ENCODE measurements at places on chromosomes 2 and 18.

DNA sequence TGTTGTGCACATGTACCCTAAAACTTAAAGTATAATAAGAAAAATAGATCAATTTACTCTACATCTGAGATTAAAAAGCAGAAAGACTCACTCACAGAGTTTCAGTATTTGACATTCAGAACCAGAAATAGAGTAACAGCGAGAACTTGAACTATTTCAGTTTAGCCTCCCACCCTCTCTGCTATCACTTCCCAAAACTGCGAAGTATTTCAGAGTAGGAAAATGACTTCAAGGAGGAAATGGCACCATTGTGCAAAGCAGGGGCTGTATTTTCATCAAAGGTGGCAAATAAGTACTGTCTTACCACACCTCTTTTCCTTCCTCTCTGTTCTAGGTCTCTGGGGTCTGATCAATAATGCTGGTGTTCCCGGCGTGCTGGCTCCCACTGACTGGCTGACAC lies 13.6 kb downstream of the DHRS9 start:
- peaks cover 4% of the 10 kb centered on the region for H3K36me3 ChIP-seq
- no peak overlapping the region for H3K27ac ChIP-seq
- peaks cover 13% of the 10 kb centered on the region for H3K27me3 ChIP-seq
- no peak for DNase-seq
- H3K4me3 ChIP-seq: no peak overlapping the region
- H3K4me1 ChIP-seq: peaks cover 3% of the 10 kb centered on the region

GRCh38 chr2:164515734-164516133 lies 105.5 kb downstream of the GRB14 start:
- H3K4me3 ChIP-seq: no peak overlapping the region
- no peaks in the 10 kb centered on the region for H3K27me3 ChIP-seq
- peaks cover 39% of the 10 kb centered on the region for H3K36me3 ChIP-seq
- DNase-seq: no peak

- no peaks in the 10 kb centered on the region for H3K27me3 ChIP-seq
- no peak for DNase-seq
Measured at GRCh38 chr2:32852856-32853255, 93.9 kb upstream of the LTBP1 start.

DNA sequence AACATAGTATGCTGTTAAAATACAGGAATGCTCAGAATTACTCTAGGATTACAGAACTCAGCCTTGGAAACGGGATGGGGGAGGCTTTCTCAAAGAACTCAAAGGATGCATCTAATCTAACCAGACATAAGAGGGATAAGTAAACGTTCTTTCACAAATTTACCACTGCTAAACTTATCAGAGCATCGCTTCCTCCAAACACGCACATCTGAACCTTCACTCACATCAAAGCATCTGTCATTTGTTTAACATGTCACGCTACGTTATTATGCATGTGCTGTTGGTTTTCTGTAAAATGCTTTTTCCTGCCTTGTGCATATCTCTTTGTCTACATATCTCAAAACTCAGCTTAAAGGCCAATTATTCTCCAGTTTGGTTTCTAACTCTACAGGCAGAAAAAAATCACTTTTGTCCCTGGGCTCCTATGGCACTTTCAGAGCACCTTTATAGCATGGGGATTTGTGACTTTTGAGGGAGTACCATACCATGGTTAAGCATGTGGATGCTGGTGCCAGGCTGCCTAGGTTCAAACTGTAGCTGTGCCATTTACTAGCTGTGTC lies 106.7 kb upstream of the FSHR start:
- H3K27me3 ChIP-seq: peaks cover 54% of the 10 kb centered on the region
- DNase-seq: no peak
- no peak overlapping the region for H3K4me3 ChIP-seq
- H3K4me1 ChIP-seq: no peaks in the 10 kb centered on the region
- H3K27ac ChIP-seq: no peak overlapping the region

DNA sequence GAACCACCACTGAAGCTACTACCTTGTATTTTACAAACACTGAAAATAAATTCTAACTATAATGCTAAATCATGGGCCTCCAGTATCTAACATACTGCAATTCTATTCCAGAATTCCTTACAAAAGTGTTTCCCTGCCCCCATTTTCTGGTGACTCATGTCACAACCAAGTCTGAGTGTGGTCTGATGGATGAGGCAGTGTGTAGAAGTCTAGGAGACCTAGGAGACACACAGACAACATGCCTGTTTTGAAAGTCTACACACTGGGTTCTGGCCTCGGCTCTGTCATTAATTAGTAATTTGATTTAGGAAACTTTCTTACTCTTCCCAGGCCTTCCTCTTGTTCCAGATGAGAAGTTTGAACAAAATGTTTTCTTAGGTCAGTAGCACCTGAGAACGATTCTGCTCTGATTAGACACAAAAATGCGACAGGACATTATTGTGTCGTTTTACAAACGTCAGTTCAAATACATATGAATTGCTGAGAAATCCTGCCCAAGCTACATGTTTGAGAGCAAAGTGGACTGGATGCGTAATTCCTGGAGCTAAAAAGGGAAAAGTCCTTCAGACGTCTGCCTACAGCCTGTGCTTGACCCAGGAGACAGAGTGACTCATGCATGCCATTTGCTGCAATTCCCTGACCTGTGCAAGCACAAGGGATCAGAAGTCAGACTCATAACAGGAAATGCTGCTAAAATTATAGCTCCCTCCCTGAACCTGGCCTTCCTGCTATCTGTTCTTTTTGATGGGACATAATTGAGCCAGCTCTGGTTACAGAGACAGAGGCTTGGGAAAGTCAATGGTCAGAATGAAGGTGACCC lies 494.4 kb downstream of the SOX11 start:
- no peaks in the 10 kb centered on the region for H3K27me3 ChIP-seq
- H3K4me3 ChIP-seq: peak overlapping the region; percentile 14
- H3K36me3 ChIP-seq: no peaks in the 10 kb centered on the region
- peak overlapping the region; percentile 92 for H3K27ac ChIP-seq
- H3K4me1 ChIP-seq: peaks cover 50% of the 10 kb centered on the region

DNA sequence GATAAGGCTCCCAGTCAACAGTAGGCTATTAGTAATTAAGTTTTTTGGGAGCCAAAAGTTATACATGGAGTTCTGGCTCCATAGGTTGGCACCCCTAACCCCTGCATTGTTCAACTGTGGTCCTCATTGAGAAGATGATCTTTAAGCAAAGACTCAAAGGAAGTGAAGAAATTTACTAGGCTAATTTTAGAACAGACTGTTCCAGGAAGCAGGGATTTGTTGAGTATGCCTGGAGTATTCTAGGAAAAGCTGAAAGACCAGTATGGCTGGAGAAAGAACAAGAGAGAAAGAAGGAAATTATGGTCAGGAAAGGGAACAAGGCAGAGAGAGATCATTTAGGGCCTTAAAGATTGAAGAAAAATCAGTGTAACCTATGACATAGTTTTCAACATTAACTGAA lies 125.1 kb downstream of the PMAIP1 start:
- peaks cover 17% of the 10 kb centered on the region for H3K4me1 ChIP-seq
- H3K27ac ChIP-seq: no peak overlapping the region
- H3K27me3 ChIP-seq: peaks cover 2% of the 10 kb centered on the region
- no peak for DNase-seq
- H3K36me3 ChIP-seq: no peaks in the 10 kb centered on the region

DNA sequence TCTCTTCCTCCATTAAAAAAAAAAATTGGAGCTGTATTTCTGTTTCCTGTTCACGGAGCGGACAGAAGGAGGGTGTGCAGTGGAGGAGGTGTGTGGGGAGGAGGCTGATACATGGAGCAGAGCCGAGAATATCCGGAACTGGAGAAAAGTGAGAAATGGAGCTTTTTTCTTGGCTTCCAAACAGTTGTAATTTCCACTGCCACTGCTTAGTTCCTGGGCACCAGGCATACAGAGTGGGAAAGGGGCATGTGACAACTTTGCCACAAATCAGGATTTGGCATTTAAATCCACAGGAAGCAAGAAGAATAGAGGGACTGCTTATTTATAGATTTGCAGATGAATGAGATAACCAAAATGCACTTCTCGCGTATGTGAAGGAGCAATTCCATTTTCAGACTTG lies 71.2 kb downstream of the BCL11A start:
- peaks cover 54% of the 10 kb centered on the region for H3K4me1 ChIP-seq
- peak overlapping the region; percentile 4 for H3K4me3 ChIP-seq
- peak overlapping the region; percentile 98 for H3K27ac ChIP-seq
- no peak for DNase-seq
- H3K36me3 ChIP-seq: no peaks in the 10 kb centered on the region
- no peaks in the 10 kb centered on the region for H3K27me3 ChIP-seq

DNA sequence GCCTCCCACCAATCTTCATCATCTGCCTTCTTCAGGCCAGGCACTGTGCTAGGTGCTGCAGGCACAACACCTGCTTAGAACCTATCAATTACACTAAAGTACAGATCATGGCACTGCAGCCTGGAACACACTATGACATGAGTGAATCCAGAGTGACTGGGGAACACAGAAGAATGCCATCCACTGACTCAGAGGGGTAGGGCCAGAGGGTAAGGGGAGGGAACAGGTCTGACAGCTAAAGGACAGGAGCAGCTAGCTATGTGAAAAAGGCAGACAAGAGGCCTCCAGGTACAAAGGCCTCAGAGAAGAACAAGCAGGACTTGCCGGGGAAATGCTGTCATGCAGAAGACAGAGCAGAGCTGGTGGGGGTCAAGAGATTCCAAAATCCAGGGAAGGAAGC lies 53.3 kb upstream of the ACAA2 start:
- peaks cover 2% of the 10 kb centered on the region for H3K4me1 ChIP-seq
- H3K27ac ChIP-seq: no peak overlapping the region
- H3K36me3 ChIP-seq: no peaks in the 10 kb centered on the region
- no peak overlapping the region for H3K4me3 ChIP-seq
- peaks cover 36% of the 10 kb centered on the region for H3K27me3 ChIP-seq
- DNase-seq: no peak

GRCh38 chr2:219995991-219996765 lies 368.7 kb downstream of the SLC4A3 start:
- no peak for DNase-seq
- H3K4me3 ChIP-seq: no peak overlapping the region
- peaks cover 31% of the 10 kb centered on the region for H3K4me1 ChIP-seq
- H3K36me3 ChIP-seq: no peaks in the 10 kb centered on the region
- no peaks in the 10 kb centered on the region for H3K27me3 ChIP-seq
- H3K27ac ChIP-seq: no peak overlapping the region

DNA sequence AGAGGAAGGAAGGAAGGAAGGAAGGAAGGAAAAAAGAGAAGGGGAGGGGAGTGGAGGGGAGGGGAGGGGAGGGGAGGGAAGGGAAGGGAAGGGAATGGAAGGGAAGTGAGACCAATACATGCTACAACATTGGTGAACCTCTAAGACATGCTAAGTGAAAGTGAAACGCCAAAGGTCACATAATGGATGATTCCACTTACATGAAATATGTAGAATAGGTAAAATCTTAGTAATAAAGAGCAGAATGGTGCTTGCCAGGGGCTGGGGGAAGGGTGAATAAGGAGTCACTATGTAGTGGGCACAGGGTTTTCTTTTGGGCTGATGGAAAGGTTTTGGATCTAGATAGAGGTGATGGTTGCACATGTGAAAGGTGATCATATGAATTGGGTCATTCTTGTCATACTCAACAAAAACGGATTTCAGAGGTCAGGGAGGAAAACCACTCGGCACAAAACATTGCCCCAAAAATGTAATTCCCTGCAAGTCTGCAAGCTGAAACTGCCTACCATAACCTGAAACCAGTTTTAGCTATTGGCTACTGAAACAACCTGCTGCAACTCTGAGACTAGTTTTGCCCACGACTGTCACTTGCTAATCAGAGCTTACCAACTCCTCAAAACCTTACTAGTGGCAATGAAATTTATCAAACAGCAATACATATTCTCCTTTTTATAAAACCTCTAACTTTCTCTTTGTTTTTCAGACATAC lies 59.2 kb downstream of the CCDC141 start:
- DNase-seq: no peak
- H3K27me3 ChIP-seq: peaks cover 2% of the 10 kb centered on the region
- H3K4me3 ChIP-seq: no peak overlapping the region
- no peaks in the 10 kb centered on the region for H3K4me1 ChIP-seq
- H3K36me3 ChIP-seq: no peaks in the 10 kb centered on the region
- no peak overlapping the region for H3K27ac ChIP-seq

- peaks cover 3% of the 10 kb centered on the region for H3K27me3 ChIP-seq
- no peak overlapping the region for H3K27ac ChIP-seq
- no peak overlapping the region for H3K4me3 ChIP-seq
Measured at GRCh38 chr2:112133344-112133743, 4.8 kb upstream of the FBLN7 start.

- peaks cover 17% of the 10 kb centered on the region for H3K4me1 ChIP-seq
- H3K4me3 ChIP-seq: no peak overlapping the region
- peak overlapping the region; percentile 30 for H3K27ac ChIP-seq
- peaks cover 15% of the 10 kb centered on the region for H3K36me3 ChIP-seq
- no peak for DNase-seq
- H3K27me3 ChIP-seq: no peaks in the 10 kb centered on the region
Measured at GRCh38 chr2:200929334-200930249, 33.9 kb downstream of the ORC2 start.

- H3K4me3 ChIP-seq: no peak overlapping the region
- no peaks in the 10 kb centered on the region for H3K27me3 ChIP-seq
- H3K4me1 ChIP-seq: peaks cover 7% of the 10 kb centered on the region
- H3K27ac ChIP-seq: no peak overlapping the region
- no peak for DNase-seq
Measured at GRCh38 chr2:52113338-52113737, 1081.4 kb upstream of the NRXN1 start.

GRCh38 chr2:133609664-133610063 lies 41.4 kb upstream of the NCKAP5 start:
- H3K27ac ChIP-seq: no peak overlapping the region
- no peaks in the 10 kb centered on the region for H3K4me1 ChIP-seq
- DNase-seq: no peak

GRCh38 chr2:220811952-220812570 lies 760.0 kb downstream of the EPHA4 start:
- peaks cover 22% of the 10 kb centered on the region for H3K4me1 ChIP-seq
- no peak overlapping the region for H3K4me3 ChIP-seq
- no peaks in the 10 kb centered on the region for H3K36me3 ChIP-seq
- H3K27me3 ChIP-seq: no peaks in the 10 kb centered on the region
- no peak for DNase-seq

DNA sequence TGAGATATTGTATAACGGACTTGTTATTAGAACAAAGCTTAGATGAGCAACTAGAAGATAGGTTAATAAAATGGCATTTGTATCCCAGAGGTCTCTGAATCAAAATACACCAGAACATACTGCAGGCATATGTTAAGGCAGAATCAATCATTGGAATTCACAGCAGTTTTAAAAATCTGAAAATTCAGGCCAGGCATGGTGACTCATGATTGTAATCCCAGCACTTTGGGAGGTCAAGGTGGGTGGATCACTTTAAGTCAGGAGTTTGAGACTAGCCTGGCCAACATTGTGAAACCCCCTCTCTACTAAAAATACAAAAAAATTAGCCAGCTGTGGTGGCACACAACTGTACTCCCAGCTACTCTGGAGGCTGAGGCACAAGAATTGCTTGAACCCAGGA lies 405.2 kb downstream of the ZEB2 start:
- no peaks in the 10 kb centered on the region for H3K27me3 ChIP-seq
- no peak for DNase-seq
- peaks cover 42% of the 10 kb centered on the region for H3K4me1 ChIP-seq
- H3K27ac ChIP-seq: no peak overlapping the region
- no peak overlapping the region for H3K4me3 ChIP-seq

DNA sequence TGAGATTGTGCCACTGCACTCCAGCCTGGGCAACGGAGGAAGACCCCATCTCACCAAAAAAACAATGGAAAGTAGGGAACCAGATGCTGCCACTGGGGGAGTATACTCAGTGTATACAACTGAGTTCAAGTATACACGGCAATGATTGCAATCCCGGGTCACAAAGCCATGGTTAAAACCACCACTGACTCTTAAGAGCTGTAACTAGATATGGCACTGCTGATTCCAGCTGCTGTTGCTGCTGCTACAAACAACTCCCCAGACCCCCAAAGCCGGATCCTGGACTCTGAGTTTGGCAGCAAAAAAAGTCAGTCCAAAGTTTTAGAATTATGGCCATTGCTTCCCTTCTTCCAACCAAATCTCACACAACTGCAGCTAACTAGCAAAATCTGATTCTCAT lies 43.7 kb upstream of the COX7A2L start:
- no peak overlapping the region for H3K27ac ChIP-seq
- no peak overlapping the region for H3K4me3 ChIP-seq
- H3K4me1 ChIP-seq: no peaks in the 10 kb centered on the region
- DNase-seq: no peak
- no peaks in the 10 kb centered on the region for H3K36me3 ChIP-seq

Measured in chondrocyte (in vitro differentiated cells).